ENCODE measurements at places on chromosomes 7 and 10.

- no peak for DNase-seq
These were observed 299.6 kb upstream of the SP4 start for GRCh38 chr7:21128062-21128817.

DNA sequence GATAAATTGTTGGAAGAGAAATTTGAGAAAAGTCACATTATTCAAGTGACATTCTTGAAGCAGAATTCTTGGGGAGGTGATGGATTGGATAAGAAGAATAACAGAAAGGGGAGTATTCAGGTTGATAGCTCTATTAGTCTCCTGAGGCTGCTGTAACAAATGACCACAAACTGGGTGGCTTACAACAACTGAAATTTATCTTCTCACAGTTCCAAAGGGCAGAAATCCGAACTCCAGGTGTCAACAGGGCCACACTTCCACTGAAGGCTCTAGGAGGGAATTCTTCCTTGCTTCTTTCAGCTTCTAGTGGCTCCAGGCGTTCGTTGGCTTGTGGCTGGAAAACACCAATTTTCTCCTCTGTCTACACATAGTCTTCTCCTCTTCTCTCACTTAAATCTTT is 99.8 kb downstream of the TES start:
- no peak for DNase-seq

- no peak for DNase-seq
These were observed 24.8 kb upstream of the ZNF800 start for GRCh38 chr7:127417346-127417745.

- DNase-seq = no peak
These were observed 34.4 kb upstream of the ECHDC3 start for GRCh38 chr10:11707624-11708350.

GRCh38 chr7:70044064-70044463 is 445.8 kb downstream of the AUTS2 start:
- no peak for DNase-seq

GRCh38 chr7:139651914-139652313 is 125.9 kb downstream of the HIPK2 start:
- DNase-seq = no peak

DNA sequence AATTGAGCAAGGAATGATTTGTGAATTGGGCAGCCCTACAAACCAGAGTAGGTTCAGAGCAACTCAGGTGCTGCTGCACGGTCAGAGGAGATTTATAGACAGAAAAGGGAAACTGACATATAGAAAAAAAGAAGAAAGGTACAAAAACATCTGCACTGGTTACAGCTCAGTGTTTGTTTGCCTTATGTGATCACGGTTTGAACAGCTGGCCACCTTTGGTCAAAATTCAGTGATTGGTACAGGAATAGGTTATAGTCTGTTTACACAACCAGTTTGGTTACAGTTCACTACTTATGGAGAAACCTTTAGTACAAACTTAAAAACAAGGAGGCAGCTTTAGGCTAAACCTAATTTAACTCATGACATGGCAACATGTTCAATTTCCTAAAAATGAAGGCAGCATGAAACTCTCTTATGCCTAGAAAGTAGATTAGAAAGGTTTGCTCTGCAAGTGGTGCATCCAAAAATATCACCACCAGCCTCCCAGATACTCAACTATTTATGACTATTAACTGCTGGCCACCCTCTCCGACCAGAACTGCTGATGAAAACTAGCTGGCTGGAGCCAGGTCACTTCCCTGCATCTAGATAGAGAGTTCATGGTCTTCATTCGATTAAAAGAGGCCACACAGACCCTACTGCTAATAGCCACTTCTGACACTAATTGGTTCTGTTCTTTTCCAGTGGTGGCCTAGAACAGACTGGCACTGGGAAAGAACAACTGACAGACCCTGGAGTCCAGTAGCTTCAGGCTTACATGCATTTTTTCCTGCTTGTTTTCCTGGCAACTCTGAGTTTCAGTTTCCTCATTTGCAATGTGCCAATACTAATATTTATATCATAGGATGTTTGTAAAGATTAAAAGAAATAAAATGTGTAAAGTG is 548.0 kb downstream of the CCSER2 start:
- no peak for DNase-seq

DNA sequence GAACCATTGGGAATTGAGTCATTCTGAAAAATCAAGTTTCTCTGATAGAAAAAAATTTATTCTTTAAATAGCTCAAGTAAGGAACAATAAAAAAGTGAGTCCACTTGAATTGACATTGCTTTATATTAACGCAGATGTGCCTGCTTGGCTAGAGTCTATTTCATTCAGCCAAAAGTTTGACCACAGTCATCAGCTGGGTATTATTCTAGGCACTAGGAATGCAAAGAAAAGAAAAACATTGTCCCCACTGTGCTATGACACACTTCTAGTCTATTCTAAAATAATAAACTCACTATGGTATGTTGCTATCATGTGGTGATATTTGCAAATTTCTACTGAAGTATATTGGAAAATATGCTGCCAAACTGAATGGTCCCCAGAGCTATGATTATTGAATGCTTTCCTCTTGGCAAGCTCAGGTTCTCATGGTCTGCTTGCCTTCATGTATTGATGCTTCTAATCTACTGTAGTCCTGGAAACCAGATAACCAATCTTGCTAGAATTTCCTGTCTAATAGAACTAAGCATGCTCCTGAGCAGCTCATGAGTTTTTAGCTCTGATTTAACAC is 8.3 kb downstream of the SFRP4 start:
- no peak for DNase-seq

DNA sequence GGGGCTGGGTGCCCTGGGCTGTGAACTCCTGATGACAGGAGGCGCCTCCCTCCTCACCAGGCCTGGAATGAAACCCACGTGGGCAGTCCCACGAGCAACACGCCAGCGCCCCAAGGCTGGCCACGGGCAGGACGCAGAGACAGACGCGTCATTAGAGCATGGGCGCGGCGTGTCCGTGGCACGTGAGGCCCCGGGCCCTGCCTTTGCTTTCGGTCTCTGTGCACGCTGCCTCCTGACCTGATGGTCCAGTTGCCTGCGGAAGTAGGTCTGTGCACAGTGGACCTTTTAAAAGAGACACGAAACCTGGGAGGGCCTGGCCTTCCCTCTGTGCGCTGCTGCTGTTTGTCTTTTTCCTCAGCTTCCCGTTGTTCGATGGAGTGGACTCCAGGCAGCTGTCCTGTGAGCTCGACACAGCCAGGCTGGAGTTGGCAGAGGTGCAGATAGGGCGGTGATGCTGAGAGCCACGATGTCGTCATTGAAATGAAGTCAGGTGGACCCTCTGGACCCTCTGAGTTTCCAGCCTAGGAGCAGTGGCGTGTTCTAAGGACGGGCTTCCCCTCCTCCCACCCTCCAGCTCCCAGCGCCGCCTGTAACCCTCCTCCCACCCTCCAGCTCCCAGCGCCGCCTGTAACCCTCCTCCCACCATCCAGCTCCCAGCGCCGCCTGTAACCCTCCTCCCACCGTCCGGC is 40.1 kb upstream of the CFAP46 start:
- DNase-seq = no peak

DNA sequence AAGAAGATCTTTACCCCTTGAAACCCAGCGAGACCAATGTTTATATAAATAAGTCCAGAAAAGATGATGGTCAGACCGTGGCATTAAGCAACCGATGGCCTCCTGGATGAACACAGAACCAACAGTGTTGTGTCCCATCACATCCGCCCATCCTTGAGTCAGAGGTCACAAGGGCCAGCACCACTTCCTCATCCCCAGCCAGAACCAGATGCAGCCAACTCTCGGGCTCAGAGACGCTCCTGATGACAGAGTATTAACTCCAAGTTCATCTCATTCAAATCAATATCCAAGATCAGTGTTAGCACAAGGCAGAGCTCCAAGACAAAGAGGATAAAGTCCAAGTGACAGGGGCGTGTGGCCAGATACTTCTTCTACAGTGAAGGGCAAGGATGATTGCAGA is 63.5 kb downstream of the FAM53B start:
- DNase-seq = no peak

DNA sequence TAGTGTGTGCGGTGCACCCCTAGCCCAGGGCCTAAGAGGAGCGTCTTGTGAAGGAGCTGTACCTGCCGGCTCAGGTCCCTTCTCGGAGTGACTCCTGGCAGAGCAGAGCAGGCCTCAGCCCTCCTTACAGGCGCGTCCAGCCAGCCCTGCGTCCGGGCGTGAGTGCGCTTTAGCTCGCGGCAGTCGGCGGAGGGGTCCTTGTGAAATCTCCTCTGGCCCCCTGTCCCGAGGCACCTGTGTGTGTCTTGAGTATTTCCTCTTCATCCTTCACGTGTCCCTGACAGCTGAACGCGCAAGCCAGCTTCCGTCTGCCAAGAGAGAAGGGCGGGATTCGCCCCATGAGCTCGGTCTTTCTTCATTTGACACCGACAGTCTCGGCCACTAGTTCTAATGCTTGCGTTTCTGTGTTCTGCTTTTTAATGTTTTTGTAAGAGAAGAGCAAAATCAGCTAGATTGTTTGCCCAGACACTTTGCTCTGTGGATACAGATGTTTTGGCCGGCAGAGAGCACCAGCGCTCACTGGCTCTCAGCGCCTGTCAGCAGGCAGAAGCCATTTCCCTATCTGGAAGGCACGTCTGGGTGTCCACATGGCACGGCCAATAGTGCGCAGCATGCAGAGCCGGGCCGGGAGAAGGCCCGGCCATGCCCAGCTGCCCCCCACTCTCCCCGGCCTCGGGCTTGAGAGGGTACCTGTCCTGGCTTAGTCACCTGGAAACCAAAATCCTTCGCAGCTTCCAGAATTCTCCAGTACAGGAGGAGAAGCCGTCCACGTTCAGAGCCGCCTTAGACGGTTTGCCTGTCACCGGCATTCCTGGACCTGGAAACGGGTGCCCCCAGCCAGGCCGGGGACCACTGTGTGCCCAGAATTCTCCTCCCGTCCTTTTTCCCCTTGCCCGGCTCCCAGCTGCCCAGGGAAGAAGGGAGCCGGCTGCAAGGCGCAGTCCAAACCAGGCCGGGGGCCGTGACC is 7.0 kb downstream of the GET4 start:
- no peak for DNase-seq

DNA sequence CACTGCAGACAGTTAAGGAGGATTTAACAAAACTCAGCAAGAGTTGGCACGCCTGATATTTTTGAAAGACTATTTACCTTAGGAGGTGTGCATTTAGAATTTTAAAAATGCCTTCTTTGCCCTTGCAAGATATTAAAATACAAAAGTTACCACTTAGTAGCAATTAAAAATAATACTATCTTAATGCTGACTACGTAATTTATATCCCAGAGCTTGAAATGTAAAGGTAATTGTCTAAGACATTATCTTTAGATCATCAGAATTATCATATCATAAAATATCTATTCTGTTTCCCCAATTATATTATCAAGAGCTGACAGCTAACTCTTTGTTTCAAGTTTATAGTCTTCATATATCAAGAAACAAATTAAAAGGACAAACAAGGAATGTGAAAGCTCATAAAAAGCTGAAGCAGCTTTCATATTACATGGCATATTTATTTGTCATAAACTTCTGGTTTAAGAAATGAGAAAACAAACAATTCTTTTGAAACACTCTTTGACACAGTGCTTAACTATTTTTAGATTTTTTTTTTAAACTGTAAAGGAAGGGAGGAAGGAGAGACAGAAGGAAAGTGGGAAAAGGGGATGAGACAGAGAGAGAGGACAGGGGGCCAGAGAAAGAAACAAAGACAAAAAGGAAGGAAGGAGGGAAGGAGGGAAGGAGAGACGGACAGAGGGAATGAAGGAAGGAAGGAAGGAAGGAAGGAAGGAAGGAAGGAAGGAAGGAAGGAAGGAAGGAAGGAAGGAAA is 73.5 kb downstream of the RTKN2 start:
- no peak for DNase-seq

DNA sequence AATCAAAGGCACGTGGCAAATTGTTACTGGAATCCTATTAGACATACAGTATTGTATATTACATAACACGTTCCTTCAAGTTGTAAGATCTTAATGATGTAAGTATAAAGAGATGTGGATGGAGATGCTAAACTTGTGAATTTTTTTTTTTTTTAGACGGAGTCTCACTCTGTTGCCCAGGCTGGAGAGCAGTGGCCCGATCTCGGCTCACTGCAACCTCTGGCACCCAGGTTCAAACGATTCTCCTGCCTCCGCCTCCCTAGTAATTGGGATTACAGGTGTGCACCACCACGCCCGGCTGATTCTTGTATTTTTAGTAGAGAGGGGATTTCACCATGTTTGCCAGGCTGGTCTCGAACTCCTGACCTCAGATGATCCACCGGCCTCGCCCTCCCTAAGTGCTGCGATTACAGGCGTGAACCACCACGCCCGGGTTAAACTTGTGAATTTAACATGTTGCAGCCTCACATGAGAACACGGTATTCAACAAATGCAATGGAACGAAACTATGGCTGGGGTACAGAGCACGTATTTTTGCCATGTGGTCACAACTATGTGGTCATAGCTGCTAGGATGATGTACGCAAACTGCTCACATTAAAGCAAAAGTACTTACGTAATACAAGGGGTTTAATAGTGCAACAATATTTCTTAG is 818 bp upstream of the SUPV3L1 start:
- no peak for DNase-seq

GRCh38 chr10:116278846-116279245 is 5.8 kb upstream of the GFRA1 start:
- DNase-seq = no peak

DNA sequence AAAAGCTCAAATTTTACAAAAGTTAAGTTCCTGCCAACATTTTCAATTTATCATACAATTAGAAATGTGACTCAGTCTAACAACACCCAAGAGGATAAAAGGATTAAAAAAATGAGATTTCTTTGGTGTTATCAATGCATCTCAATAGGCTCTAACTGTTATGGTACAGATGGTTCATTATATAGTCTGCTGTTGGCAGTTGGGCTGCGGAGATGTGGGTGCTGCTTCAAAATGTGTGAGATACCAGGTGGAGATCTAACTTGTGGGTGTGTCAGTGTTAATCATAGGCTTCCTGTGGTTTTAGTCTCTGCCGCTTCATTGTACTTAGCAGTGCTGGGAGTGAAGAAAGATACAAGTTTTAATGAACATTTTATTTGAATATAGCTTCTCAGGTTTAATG is 231.2 kb downstream of the EXOC4 start:
- DNase-seq = no peak

GRCh38 chr7:109235316-109235715 is 665.6 kb downstream of the DNAJB9 start:
- DNase-seq = no peak

GRCh38 chr10:107800061-107800460 is 635.6 kb upstream of the SORCS1 start:
- DNase-seq = no peak

GRCh38 chr7:33813331-33813730 is 92.0 kb upstream of the BMPER start:
- DNase-seq = no peak

DNA sequence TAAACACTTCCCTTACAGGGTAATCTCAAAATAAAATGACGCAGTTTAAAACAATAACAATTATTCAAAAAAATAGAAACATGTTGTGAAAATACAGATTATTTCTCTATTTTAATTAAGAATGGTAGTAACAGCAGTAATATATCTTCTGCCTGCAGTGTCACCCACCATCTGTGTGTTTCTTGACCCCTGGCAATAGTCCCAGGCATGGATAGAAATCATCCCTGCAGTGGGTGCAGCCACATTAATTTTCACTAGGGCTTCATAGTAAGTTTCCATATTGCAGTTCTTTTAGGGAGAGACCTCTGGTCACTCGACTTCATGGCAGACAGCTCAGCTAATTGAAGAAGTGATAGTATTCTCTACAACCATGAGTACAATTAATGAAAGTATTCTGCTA is 470.1 kb upstream of the TEX47 start:
- DNase-seq = no peak
